ENCODE measurements at places on chromosomes 2 and 18. TPM values are rescaled to one million over a fixed set of nuclear protein-coding genes. Genes with fewer than 3 reads are reported as not detected.

The STPG4 gene
- 0.37 TPM for total RNA-seq

The SKA1 gene
- total RNA-seq, result 13.3 TPM

The EMILIN1 gene
- 0.58 TPM for total RNA-seq

The DHRS9 gene
- 0.88 TPM for total RNA-seq

The CABLES1 gene
- 1.3 TPM for total RNA-seq

The ZNF516 gene
- 6.1 TPM for total RNA-seq

The ALLC gene
- not detected for total RNA-seq

The PTPRN gene
- not detected for total RNA-seq

The GPBAR1 gene
- total RNA-seq, result 0.12 TPM

The APLF gene
- total RNA-seq, result 2.8 TPM

The GPR17 gene
- total RNA-seq, result not detected

The C2orf78 gene
- not detected for total RNA-seq

The MRO gene
- not detected for total RNA-seq

The SERPINB11 gene
- not detected for total RNA-seq

The CYP27A1 gene
- not detected for total RNA-seq

The TNS1 gene
- total RNA-seq, result 0.61 TPM

The CNDP2 gene
- 107 TPM for total RNA-seq

The KCNIP3 gene
- 1.0 TPM for total RNA-seq

The MYCN gene
- not detected for total RNA-seq

The SCN9A gene
- 2.2 TPM for total RNA-seq

The EVX2 gene
- not detected for total RNA-seq

The PLA2R1 gene
- 1.1 TPM for total RNA-seq

The C1GALT1C1L gene
- total RNA-seq, result 3.0 TPM

The CAPG gene
- total RNA-seq, result 429 TPM

The PIEZO2 gene
- 2.8 TPM for total RNA-seq

The IL37 gene
- total RNA-seq, result not detected

The VWC2L gene
- total RNA-seq, result not detected

Measured in Caki2 (cell line).